ENCODE measurements at places on chromosomes 12 and 14.

DNA sequence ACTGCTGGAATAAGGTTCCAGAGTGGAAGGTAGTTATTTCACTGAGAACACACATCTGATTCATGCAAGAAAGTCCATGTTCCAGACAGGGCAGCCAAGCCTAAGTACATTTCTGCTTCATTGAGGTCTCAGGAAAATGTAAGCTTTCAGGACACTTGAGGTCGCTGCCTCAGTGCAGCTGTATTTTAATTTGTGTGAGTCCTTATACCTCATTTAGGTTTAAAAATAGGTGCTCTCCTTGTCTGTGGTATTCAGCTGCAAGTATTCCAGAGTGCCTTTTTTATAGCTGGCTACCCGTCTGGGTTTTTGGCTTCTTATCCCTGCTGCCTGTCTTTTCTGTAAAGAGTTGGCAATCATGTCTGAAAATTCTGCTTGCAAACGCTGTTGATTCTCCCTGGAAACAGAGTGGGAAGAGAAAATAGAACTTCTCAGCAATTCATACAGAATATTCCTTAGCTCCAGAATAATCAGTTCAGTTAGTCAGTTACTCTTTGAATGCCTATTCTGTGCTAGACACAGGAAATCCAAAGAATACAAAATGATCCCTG, 45.3 kb upstream of the PLBD1 start:
- peak; percentile 39 for DNase-seq

DNA sequence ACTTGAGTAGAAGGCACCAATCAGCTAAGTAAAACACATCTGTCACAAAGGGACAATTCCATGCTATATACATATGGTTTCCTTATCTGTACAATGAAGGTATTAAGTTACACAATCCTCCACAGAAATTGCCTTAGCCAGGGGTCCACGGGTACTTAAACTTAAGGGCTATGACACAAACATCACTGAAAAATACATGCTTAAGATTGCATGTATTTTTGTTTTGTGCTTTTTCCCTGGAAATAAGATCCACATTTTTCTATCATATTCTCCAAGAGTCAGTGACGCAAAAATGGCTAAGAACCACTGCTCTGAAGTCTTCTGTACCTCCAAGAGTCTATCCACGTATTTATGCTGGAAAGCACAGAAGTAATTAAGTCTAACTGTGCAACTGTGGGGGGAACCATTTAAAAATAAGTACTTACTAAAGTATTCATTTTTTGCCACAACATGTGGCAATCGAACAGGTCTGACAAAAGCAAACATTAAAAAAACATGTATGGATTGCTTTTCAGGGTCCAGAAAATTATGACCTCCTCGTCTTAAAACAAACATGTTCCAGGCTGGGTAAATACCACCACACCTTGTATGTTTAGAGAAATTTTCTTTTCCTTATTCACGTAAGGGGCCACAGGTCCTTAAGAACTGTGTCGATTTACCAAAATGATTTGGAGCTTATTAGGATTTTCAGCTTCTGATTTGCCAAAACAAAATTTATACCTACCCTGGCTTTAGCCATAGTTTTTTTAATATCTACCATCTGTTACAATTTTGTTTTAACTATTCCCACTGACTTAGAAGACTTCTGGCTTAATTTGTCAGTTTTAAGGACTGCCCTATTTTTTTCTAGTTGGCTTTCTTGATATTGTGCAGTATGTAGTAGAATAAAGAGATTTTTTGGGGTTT, 2.8 kb downstream of the SLC38A2 start:
- no peak for DNase-seq

GRCh38 chr14:69270795-69271708, 11.1 kb downstream of the GALNT16 start:
- no peak for DNase-seq

DNA sequence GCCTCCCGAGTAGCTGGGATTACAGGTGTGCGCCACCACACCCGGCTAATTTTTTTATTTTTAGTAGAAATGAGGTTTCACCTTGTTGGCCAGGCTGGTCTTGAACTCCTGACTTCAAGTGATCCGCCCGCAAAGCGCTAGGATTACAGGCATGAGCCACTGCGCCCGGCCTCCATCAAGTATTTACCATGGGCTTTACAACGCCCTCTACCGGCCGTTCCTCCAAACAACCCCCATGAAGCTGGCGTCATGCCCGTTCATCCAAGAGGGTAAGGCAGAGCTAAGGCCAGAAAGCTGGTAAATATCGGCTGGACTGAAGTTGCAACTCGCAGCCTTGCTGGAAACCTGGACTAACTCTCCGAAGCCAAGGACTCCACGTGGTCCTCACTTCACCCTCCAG, 41.6 kb downstream of the RNF34 start:
- no peak for DNase-seq

DNA sequence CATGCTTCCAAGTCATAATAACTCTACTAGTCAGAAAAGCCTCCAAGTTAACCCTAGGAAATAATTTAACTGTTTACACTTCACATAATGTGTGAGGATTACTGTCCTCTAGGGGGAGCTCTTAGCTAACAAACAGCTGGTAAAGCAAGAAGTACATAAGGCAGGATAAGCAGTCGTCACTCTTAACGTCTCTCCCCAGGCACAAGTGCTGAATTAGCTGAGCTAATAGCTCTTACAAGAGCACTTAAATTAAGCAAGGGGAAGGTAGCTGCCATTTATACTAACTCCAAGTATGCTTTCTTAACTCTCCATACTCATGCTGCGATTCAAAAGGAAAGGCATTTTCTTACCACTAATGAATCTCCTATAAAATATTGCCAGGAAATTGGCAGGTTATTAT, 79.3 kb upstream of the TSPAN11 start:
- no peak for DNase-seq

- peak; percentile 2 for DNase-seq
Observed at GRCh38 chr14:36989806-36990205, 182.6 kb downstream of the SLC25A21 start.

DNA sequence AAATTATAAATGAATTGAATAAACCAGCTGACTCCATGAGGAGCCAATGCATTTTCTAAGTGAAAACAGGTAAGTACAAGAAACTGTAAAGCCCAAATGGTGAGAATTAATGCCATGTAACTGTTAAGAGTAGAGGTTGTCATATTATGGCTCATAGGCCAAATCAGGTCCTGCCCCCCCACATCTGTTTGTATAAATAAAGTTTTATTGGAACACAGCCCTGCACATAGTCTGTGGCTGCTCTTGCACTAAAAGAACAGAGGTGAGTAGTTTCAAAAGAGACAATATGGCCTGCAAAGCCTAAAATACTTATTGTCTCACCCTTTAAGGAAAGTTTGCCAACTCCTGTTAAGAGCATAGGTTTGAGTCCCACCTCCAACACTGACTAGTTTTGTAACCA, 140.5 kb upstream of the SRRM4 start:
- no peak for DNase-seq

DNA sequence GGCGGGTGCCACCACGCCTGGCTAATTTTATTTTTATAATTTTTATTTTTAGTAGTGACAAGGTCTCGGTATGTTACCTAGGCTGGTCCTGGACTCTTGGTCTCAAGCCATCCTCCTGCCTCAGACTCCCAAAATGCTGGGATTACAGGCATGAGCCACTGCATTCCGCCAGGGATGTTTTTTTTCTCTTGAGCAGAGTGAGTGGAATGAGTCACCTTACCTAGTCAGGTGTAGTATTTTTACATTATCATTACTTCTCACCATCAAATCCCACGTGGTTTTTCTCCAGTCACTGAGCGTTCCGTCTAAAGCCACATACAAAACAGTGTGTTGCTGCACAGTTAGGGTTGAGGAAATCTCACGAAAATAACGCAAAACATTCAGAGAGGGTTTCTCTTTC, 870 bp upstream of the TBPL2 start:
- DNase-seq = no peak

GRCh38 chr14:104600141-104600643, 4.4 kb downstream of the TMEM179 start:
- DNase-seq = peak; percentile 60

GRCh38 chr12:54172168-54172567, 16.6 kb downstream of the SMUG1 start:
- no peak for DNase-seq

DNA sequence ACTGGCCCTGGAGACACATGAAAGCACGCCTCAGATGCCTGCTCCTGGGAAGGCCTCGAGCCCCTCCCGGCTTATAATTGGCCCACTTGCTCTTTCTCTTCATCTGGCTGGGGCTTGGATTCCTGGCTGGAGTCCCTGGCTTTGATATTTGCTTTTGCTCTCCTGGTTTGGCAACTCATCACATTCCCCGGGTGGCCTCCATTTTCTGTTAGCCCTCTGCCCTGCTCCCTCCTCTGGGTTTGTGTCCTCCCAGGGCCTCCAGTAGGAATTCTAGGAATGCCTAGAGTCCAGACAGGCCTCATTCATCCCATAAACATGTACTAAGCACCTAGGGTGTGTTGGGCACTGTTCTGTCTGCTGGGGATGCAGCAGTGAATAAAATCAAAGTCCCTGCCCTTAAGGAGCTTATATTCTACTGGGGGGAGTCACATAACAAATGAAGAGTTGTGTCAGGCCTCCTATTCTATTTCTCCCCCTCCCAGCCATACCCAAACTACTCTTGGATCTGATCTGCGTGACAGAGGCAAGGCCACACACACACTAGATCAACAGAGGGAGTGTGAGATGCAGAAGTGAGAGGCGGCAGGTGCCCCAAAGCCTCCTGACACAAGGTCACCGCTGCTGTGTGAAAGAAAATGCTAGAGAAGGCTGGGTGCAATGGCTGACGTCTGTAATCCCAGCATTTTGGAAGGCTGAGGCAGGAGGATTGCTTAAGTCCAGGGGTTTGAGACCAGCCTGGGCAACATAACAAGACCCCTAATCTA, 21.3 kb upstream of the TSPAN9 start:
- DNase-seq = no peak

GRCh38 chr12:124744659-124745464, 118.8 kb downstream of the SCARB1 start:
- DNase-seq = no peak

- no peak for DNase-seq
Observed at GRCh38 chr12:122836027-122836921, 1.0 kb downstream of the HIP1R start.
